ENCODE measurements at places on chromosomes 12 and 14.

DNA sequence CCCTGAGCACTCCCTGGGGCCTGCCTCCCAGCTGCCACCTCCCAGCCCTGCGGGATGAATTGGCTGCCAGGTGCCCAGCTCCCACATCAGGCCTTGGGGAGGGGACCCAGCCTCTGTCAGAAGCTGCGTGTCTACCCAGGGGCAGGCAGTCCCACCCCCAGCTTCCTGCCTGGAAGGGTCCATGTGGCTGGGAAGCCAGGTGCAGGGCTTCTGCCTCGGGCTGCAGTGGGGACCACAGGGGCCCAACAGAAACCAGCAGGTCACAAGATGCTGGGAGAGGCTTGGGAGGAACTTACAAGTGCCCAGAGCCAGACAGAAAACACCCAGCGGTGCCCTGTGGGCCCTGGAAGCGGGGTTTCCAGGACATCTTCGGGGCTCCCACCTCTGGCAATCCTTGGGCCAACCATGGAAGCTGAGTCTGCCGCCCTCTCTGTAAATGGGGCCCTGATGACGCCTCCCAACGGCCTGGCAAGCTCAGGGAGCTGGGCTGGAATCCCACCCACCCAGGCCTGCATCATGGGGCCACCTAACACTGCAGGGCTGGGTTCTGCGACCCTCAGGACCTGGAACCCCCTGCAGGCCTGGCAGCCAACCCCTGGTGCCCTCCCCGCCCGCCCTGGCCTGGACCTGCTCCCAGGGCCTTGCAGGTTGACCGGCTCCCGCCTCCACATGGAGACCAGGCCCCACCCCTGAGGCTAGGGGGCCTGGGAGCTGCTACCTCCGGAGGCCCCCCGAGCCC is 36.6 kb downstream of the CCNK start:
- no peak for DNase-seq

GRCh38 chr12:19539836-19540235 is 100.5 kb downstream of the AEBP2 start:
- DNase-seq: no peak

- DNase-seq: no peak
Measured at GRCh38 chr14:30114051-30114450, 186.4 kb upstream of the PRKD1 start.

DNA sequence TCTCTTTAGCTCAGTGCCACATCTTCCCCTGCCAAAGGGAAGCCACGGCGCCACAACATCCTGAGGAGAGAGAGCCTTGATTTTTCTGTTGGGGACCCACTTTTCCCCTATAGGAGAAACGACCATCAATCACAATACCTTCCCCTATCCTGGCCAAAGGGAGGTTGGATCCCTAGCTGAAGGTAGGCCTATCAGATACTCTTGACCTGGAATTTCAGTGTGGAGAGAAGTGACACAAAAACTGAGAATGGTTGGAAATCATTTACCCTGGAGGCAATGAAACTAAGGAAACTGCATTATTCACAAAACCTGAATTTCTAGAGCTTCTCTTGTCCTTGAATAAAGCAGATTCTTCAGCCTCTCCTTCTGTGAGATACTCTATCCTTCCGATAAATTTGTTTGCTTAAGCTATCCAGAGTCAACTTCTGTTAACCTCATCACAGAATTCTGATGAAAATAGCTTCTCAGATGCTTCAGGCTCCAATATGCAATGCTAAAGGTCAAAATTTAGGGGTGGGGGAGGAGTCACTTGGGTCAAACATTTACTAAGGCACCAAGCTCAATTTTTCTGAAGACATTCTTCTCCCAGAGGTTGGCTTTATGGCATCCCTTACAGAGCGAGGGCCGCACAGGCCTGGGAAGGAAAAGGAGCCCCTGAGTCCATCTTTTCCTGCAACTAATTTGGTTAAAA is 27.0 kb upstream of the DUSP6 start:
- no peak for DNase-seq

DNA sequence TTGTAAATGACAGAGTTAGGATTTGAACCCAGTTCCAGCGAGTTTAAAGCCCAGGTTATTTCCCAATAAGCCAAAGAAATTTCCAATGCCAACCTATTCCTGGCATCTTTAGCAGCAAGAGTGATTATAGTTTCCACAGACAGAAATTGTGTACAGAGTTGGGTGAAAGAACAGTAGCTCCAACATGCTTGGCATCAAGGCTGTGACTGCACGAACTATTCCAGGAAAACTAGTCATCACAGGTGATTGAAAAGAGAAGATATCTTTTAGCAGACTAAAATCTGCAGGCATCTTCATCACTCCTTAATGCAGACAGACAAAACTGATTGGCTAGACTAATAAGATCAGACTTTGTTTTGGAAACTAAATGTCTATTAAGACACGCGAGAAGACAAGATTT is 262.7 kb upstream of the PLEKHG7 start:
- DNase-seq: no peak

- no peak for DNase-seq
Measured at GRCh38 chr14:33646692-33647260, 304.1 kb downstream of the EGLN3 start.

- peak; percentile 42 for DNase-seq
Measured at GRCh38 chr14:104130974-104131651, 7.3 kb upstream of the KIF26A start.

GRCh38 chr14:59679872-59680271 is 103.3 kb upstream of the CCDC175 start:
- no peak for DNase-seq

GRCh38 chr14:56918849-56919574 is 108.7 kb upstream of the OTX2 start:
- no peak for DNase-seq

- no peak for DNase-seq
Measured at GRCh38 chr12:56204275-56204674, 15.0 kb upstream of the SMARCC2 start.

DNA sequence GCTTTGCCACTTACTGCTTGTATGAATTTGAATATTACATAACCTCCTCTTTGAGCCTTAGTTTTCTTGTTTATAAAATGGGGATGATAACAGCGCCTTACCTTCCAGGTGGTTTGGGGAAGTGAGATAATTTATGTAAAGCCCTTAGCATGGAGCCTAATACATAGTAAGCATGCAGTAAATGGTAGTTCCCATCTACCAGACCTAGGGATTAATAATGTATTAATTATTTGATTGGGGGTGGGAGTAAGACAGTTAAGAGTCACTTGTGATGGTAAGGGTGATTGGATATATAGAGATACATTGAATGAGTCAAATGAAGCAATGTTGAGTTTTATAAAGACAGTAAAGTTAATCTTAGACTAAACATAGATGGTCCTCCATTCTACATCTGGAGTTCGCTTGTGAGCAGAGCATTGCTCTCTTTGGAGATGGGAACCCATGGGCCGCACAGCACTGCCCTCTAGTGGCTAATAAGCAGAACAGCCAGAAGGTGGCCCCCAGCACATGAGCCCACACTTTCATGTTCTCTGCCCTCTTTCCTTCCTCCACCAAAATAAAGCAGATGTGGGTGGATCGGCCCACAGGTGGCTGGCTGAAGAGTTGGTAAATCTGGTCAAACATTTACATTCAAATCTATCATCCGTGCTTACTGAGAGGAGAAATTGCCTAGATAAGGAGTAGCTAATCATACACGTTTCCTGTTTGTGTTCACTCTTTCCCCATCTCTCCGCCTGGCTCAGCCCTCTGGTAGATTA is 26.5 kb upstream of the TAMALIN start:
- peak; percentile 75 for DNase-seq

GRCh38 chr12:30155001-30155730 is 371.4 kb upstream of the TMTC1 start:
- DNase-seq: no peak

DNA sequence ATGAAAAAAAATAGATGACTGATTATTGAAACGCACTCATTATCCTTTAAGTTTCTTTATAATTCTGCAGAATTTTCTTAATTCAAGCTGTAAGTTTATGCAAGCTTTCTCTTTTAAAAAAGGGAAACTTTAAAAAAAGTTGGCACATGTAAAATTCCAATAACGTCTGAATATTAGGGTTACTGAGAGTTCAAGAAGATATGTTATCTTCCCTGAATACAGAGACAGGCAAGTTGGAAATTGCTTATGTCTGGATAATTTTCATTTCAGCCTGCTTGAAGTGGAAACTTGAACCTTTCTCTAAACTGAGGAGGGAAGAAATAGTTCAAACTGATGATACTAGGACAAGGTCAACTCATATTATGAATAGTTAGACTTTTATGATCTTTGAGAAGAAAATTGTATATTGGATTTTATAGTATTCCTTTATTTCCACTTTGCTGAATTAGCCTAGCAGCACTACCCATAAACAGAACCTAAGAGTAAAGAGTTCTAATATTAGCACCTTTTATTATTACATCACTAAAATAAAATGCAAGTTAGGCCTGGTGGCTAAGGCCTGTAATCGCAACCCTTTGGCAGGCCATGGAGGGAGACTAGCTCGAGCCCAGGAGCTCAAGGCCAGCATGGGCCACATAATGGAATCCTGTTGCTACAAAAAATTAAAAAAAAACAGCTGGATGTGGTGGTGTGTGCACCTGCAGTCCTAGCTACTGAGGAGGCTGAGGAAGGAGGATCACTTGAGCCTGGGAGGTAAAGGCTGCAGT is 288.0 kb downstream of the TRHDE start:
- DNase-seq: no peak

DNA sequence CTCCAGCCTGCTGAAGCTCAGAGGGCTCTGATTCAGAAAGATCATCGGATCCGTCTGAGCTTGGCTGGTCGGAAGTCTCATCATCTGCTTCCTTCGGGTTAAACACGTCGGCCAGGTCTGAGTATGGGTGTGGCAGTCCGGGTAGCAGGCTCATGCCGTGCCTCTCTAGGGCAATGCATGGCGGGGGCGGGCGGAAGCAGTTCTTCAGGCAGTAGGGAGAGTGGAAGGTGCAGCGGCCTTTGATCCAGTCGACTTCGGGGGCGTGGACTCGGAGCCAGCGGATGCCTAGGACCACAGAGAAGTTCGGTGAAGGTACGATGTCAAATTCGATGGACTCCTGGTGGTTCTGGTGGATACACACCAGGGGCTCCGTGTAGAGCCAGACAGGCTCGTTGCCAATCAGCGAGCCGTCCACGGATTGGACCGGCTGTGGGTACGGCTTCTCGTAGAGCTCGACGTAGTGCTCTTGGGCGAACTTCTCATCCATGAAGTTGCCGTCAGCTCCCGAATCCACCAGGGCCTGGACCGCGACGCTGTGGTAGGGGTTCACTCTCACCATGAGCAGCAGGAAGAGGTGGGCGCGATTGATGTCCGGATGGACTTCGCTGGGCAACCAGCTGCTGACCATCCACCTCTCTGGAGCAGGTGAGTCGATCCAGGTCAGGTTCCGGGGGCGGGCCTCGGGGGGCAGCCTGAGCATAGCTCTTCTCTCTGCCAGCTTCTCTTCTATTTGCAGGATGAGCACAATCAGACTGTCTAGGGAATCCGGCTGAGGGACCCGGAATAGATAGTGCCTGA is 20.3 kb downstream of the RTL1 start:
- DNase-seq: no peak

- no peak for DNase-seq
Measured at GRCh38 chr14:80930095-80930494, 11.4 kb downstream of the CEP128 start.

GRCh38 chr14:25055992-25056687 is 6.2 kb upstream of the STXBP6 start:
- no peak for DNase-seq

- DNase-seq: no peak
Measured at GRCh38 chr12:49684310-49684854, 22.8 kb downstream of the FMNL3 start.

- DNase-seq: no peak
Measured at GRCh38 chr12:52514471-52515318, 5.5 kb downstream of the KRT5 start.

- DNase-seq: no peak
Measured at GRCh38 chr12:14643251-14643650, 53.1 kb downstream of the GUCY2C start.

GRCh38 chr12:94304012-94304411 is 155.6 kb downstream of the PLXNC1 start:
- no peak for DNase-seq

GRCh38 chr12:15230751-15231150 is 9.5 kb upstream of the RERG start:
- DNase-seq: no peak

DNA sequence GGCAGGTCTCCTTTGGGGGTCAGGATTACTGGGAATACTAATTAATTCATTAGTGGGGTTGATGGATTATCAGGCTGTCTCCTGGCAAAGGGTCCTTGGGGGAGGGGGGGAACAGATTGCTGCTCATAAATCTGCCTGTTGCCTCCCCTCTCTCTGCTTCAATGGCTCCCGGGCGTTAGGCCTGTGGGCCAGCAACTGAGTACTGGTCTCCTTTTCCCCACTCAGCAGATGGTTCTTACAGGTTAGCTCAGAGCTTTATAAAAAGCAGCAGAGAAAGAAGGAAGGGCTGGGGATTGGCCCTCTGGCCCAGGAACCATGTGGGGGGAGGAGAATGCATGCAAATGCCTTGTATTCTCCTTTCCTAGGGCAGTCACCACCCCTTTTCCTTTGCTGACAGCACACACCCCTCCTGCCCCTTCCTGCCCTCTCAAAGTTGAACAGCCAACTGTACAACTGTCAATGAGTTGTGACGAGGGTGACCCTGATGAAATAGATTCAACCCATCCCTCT is 2.3 kb upstream of the NEUROD4 start:
- no peak for DNase-seq

DNA sequence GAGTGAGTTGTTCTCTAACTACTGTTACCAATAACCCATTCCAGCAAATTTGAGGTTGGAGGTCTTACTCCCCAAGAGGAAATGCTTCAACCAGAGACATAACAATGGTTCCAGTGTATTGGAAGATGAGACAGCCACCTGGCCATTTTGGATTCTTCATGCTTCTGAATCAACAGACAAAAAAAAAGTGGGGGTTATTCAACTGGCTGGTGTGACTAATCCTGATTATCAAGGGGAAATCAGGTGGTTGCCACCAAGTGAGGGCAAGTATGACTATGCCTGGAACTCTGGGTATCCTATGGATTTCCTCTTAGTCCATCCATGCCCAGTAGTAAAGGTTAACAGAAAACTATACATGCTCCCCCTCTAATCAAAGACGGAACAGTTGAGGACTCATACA is 29.9 kb upstream of the ZNF641 start:
- DNase-seq: no peak

DNA sequence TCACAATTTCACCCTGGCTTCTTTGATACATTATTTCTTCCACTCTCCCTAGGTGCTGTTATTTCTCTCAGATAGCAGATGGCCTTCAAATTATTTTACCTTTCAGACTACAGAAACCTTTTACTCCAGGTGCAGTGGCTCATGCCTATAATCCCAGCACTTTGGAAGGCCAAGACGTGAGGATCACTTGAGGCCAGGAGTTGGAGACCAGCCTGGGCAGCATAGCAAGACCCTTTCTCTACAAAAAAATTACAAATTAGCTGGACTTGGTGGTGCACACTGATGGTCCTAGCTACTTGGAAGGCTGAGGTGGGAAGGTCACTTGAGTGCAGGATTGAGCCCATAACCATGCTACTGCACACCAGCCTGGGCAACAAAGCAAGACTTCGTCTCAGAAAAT is 23.1 kb downstream of the SLC7A7 start:
- no peak for DNase-seq

DNA sequence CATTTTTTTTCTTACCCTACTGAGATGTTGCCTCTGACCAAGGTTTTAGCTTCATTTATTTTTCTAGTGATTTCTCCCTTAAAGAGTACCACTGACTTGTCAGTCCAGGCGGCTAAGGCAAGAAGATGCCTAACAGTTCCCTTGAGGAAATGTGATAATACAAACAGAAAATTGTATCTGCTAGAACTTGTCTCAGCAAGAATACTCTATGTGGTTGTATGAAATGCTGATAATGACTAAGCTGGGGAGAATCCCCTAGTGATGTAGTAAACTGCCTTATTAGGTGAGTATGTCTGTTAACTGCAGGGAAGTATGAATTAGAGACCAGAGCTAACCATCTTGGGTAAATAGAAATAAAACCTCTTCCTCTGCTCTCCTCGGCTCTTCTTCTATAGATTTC is 6.7 kb downstream of the C12orf54 start:
- DNase-seq: no peak
